Keratinocyte (primary cell): ENCODE measurements at places on chromosomes 16 and 17.

DNA sequence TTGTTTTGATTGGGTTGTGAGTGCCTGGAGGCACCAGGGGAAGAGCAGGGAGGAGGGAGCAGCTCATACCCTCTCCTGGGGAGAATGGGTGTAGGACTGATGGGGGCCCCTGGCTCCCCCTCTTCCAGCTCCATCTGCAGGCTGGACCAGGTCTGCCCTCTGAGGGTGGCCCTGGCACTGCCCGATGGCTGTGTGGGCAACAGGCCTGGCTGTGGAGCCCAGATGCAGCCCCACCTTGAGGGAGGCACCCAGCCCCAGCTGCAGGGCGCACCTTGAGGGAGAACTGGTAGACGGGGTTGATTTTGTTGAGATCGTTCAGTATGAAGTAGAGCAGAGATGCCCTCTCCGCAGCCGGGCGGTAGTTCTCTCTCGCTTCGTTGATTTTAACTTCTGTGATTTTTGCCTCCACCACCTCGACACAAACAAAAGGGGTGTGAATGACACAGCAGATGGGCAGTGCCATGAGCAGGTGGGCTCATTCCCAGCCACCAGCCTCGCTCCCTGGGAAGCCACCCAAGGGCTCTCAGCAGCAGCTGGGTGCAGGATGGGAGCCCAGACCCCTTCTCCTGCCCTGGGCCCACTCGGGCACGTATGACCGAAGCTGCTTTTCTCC, 71.6 kb downstream of the PGS1 start:
- no peaks in the 10 kb centered on the region for H3K4me1 ChIP-seq
- H3K27ac ChIP-seq: no peak overlapping the region
- H3K4me3 ChIP-seq: no peak overlapping the region
- no peak for DNase-seq
- no peaks in the 10 kb centered on the region for H3K27me3 ChIP-seq

DNA sequence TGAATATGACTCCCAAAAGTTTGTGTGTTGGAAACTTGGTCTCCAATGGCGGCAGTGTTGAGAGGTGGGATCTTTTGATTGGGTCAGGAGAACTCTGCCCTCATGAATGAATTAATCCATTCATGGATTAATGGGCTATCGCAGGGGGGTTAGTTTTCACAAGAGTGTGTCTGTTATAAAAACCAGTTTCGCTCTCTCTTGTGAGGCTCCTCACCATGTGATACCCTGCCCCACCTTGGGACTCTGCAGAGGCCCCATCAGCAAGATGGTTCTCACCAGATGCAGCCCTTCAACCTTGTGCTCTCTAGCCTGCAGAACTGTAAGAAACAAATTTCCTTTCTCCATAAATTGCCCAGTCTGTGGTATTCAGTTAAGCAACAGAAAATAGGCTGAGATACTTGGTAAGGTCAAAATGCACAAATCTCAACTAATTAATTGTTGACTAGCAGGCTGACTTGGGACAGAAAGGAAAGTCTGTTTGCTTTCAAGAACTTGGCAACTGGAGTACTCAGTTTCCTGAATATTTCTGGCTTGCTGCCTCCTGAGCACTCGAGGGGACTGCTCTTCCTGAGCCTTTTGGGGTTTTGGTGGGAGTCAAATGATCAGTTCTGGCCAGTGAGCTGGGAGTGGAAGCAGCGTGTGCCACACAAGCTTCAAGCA, 13.8 kb upstream of the CCL17 start:
- H3K27ac ChIP-seq: no peak overlapping the region
- H3K4me3 ChIP-seq: no peak overlapping the region
- peaks cover 17% of the 10 kb centered on the region for H3K4me1 ChIP-seq
- H3K27me3 ChIP-seq: peaks cover 11% of the 10 kb centered on the region
- DNase-seq: no peak
- H3K36me3 ChIP-seq: no peaks in the 10 kb centered on the region

DNA sequence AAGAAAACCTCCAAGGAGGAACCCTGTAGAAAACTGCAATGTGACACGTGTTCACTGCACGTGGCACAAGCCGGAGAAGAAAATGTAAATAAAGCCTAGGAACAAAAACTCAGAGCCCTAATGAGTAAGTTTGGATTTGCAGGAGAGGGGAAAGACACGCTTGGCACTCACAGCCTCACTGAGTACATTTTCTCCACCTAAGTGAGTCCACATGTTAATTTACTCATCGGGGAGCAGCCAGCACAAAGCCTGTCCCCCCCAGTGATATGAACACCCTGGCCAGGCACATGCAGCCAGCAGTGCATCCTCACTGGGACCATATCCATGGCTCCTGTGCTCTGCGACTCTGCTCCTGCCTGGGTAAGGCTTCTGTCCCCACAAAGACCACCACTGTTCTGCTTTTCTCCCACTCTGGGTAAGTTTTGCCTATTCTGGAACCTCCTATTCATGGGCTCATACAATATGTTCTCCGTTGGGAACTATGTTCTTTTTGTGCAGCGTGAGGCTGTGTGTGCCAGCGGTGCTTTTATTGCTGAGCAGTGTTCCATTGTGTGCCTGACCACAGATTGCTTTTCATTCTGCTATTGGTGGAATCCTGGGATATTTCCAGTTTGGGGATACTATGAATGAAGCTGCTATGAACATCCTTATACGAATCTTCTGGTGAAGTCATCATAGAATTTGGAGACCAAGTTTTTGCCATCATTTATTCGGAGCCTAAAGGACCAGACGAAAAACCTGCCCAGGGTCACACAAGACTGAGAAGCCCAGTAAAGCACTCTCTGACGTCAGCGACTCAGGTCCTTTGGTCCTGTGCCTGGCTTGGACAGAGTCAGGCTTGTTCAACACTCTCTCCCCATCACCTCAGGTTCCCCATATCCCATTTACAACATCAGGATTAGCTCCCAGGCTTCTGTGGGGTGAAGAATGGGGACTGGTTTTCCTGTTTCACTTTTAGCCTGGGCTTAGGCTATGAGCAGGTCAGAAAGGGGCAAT, 53.3 kb downstream of the RNF112 start:
- DNase-seq: no peak
- H3K27me3 ChIP-seq: peaks cover 3% of the 10 kb centered on the region
- no peak overlapping the region for H3K4me3 ChIP-seq

DNA sequence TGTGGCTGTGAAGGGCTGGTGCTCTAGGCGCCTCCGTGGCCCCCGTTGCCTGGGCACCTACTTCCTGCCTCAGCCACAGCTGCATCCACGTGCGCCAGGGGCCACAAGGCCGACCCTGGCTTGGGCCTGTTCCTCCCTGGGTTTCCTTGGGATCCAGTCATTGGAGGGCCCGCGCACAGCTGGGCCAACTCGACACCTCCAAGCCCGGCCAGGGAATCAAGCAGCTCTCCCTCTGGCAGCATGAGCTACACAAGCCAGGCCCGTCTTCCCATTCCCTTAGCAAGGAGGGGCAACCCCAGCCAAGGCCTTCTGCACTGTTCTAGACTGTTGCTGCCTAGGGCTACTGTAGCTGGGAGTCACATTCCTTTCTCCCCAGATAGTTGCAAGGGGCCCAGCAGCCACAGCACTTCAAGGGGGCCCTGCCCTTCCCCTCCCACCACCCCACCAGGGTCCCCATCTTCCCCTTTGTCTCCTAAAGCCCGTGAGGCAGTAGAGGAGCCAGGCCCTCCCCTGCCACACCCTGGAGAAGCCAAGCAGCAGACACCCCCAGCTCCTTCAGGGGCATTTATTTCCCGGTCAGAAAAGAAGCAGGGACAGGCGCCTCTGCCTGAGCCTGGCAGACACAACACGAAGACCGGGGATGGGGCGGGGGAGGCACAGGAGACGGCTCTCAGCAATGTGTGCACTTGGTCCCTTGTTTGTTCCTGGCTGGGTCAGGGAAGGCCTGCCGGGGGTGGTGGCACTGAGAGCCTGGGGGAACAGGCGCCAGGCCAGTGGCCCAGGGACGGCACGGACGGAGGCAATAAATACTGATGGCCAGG, 3.8 kb downstream of the ARHGDIA start:
- no peak for DNase-seq
- peak overlapping the region; percentile 40 for H3K27ac ChIP-seq
- H3K27me3 ChIP-seq: no peaks in the 10 kb centered on the region
- peaks cover 38% of the 10 kb centered on the region for H3K36me3 ChIP-seq
- H3K4me3 ChIP-seq: no peak overlapping the region

- H3K36me3 ChIP-seq: peaks cover 4% of the 10 kb centered on the region
- no peak for DNase-seq
- no peaks in the 10 kb centered on the region for H3K27me3 ChIP-seq
Observed at GRCh38 chr16:22217890-22218730, 12.0 kb downstream of the EEF2K start.

- H3K27me3 ChIP-seq: peaks cover 6% of the 10 kb centered on the region
- H3K4me3 ChIP-seq: no peak overlapping the region
- DNase-seq: no peak
- no peak overlapping the region for H3K27ac ChIP-seq
Observed at GRCh38 chr16:2955779-2956578, 8.1 kb upstream of the KREMEN2 start.
